ENCODE measurements at places on chromosomes 3 and 15. TPM values are rescaled to one million over a fixed set of nuclear protein-coding genes. Genes with fewer than 3 reads are reported as not detected.

Gene CKMT1B
- 17.7 TPM for total RNA-seq

Gene SLC28A1
- 0.22 TPM for total RNA-seq

Gene CPNE9
- 3.3 TPM for total RNA-seq

Gene PLSCR5
- total RNA-seq: 0.88 TPM

Gene NDUFAF3
- 97.0 TPM for total RNA-seq

Gene MAP3K13
- total RNA-seq: 35.3 TPM

Gene NANOGP8
- 0.61 TPM for total RNA-seq

Gene DRD3
- total RNA-seq: 0.79 TPM

Gene SCN11A
- total RNA-seq: 44.3 TPM

Gene MBNL1
- total RNA-seq: 121 TPM

Gene SLC6A1
- 740 TPM for total RNA-seq

Gene OR5K2
- total RNA-seq: not detected

Gene PTH1R
- 7.8 TPM for total RNA-seq

Gene ALDH1A2
- 25.0 TPM for total RNA-seq

Gene CHRM5
- total RNA-seq: 3.9 TPM

Gene PP2D1
- total RNA-seq: not detected

Gene ACVR2B
- 14.1 TPM for total RNA-seq

Gene PEX5L
- total RNA-seq: 39.6 TPM

Gene KLF13
- total RNA-seq: 84.5 TPM

Gene TMEM207
- not detected for total RNA-seq

Gene EPB42
- total RNA-seq: 5.6 TPM

Gene NPAP1
- total RNA-seq: 0.44 TPM

Gene PAQR9
- 0.66 TPM for total RNA-seq

Gene RFT1
- 10.8 TPM for total RNA-seq
